ENCODE measurements at places on chromosomes 2 and 18. TPM values are rescaled to one million over a fixed set of nuclear protein-coding genes. Genes with fewer than 3 reads are reported as not detected.

- DNase-seq, result no peak
Observed at GRCh38 chr2:121084130-121084680, 200.8 kb downstream of the TFCP2L1 start.

MATN3 gene
- 3.5 TPM for total RNA-seq

GRCh38 chr2:143704451-143705106 is 575.4 kb downstream of the ARHGAP15 start:
- DNase-seq, result no peak

GRCh38 chr2:121059651-121060649 is 225.1 kb downstream of the TFCP2L1 start:
- no peak for DNase-seq

- DNase-seq, result no peak
Observed at GRCh38 chr2:104487366-104487765, 366.5 kb upstream of the POU3F3 start.

STPG4 gene
- total RNA-seq, result 0.72 TPM

GRCh38 chr2:122244598-122245229 is 489.3 kb downstream of the TSN start:
- DNase-seq, result no peak

DNA sequence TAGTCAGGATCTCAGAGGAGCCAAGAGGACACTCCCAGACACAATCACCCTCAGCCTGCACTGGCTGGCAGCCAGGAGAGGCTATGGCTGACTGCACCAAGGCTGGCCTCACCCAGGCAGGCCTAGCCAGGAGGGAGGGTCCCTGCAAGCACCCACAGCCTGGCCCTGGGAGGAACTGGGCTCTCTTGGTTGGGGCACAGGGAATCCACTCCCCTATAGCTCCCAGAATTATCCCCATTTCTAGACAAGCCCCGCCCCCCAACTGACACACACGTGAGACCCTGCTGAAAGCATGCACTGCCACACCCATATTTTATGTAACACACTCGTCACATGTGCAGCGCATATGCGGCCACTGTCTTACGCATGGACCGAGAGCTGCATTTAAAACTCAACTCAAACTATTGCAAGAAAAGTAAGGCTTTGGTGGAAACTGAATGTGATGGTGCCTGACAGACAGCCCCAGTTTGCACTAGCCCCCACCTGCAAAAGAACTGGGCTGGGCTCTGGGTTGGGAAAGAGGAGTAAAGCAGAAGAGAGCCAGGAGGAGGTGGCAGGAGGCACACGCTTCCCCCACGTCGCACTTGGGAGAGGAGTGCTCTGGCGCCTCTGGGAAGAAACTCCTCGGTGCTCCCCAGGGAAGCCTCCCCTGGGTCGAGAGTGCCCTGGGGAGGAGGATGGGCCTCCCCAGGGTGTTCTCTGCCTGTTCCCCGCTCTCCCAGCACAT is 28.9 kb upstream of the ARHGEF4 start:
- no peak for DNase-seq

DNA sequence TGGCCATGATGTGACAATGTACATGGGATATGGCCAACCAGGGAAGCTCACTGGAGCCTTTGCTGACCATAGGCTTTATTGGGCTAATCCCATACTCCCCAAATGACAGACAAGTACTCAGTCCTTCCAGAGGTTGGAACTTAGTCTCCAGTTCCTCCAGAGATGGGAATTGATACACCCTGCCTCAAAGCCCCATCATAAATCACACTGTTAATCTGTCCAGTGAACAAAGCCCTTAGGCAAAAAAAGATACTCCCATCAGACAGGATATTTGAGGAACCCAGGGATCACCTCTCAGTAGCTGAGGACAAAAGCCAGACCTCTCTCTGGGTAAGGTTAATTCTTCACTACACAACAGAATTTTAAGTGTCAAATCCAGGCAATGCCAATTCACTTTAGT is 247.5 kb upstream of the CDH20 start:
- DNase-seq, result no peak

DNA sequence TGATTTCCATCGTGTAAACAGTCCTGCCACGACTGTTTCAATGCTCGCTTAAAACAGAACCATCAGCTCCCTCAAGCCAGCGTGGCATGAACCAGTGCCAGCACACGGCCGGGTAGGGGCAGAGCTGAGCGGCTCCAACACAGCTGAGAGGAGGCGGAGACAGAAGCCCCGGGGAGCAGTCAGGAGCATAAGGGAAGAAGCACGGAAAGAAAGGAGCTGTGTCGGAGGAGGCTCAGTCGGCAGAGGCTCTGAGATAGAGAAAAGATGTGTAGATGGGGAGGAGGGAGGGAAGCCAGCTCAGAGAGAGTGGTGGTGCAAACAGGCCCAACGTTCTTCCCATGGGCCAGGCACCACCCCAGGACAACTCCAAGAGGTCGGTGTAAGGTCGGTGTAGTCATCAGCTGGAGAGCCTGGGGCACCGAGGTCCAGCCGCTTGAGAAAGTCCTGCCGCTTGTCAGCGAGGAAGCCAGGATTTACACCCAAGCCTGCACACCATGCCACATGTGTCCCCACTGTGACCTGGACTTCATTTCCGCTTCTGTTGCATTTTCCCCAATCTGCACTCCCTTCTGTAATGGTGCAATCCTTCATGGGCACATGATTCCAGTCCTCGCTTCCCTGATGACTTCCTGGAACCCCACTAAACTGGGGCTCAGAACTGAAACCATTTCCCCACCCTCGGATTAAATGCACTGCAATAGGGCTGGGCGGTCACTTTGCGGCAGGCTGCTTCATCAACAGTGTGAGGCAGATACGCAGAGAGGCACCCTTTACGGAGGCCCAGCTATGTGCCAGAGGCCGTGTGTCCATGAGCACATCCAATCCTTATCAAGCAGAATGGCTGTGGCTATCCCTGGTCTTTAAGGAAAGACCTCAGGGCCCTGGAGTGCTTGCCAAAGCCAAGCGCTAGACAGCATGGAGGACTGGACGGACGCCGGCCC is 43.5 kb downstream of the CYP27C1 start:
- peak; percentile 75 for DNase-seq

DNA sequence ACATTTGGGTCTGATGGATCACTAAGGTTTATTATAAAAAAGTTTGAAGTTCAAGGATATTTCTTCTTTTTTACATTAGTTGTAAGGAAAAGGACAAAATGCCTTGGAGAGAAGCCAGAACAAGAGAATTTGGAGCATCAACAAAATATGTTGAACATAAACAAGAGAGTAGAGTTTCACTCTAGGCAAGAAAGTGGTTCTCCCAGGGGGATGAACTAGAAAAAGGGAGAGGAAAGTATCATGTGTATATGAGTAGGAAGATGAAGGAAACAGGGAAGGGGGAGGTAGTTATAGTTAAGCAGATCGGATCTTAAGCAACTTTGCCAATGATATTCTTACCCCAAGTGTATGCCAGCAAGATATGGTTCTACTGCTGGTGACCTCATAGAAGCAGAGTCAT is 63.8 kb upstream of the GALNT3 start:
- no peak for DNase-seq

Data from hepatocyte (in vitro differentiated cells).